IPS-NIHi11 (cell line): ENCODE measurements at places on chromosomes 2 and 18.

DNA sequence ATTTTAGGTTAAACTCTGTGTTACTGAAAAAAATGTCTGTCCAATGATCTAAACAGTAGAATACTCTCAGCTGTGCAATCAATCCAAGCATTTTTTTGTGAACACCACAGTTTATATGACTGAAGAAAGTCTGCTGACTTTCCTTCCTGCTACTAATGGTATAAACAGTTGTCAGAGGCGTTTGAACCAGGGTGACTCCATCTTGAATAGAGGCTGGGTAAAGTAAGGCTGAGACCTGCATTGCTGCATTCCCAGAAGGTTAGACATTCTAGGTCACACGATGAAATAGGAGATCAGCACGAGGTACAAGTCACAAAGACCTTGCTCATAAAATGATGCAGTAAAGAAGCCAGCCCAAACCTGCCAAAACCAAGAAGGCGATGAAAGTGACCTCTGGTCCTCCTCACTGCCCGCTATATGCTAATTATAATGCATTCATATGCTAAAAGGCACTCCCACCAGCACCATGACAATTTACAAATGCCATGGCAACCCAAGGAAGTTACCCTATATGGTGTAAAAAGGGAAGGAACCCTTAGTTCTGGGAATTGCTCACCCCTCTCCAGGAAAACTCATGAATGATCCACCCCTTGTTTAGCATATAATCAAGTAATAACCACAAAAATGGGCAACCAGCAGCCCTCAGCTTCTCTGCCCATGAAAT lies 31.3 kb downstream of the POU3F3 start:
- DNase-seq = no peak

- no peak for DNase-seq
Measured at GRCh38 chr2:108253106-108253505, 13.3 kb downstream of the SULT1C3 start.

- DNase-seq = no peak
Measured at GRCh38 chr2:100539221-100539620, 23.6 kb upstream of the PDCL3 start.

DNA sequence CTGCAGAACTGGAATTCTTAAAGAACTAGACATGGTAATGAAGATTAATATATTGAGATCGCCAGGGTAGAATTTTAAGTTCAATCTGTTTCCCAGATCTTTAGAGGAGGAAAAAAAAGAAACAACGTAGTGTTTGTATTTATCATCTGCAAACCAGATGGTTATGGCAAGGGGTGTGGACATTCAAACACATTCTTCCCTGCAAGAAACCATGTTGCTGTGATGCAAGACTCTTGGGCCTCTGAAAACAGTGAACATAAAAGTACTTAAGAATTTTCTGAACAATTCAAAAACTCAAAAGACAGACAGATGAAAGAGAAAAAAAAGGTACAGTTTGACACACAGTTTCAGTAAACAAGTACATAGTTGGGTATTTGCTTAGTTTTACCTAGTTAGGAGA lies 35.6 kb downstream of the COL5A2 start:
- no peak for DNase-seq

GRCh38 chr2:48258481-48259149 lies 271.3 kb upstream of the STON1 start:
- DNase-seq = no peak

DNA sequence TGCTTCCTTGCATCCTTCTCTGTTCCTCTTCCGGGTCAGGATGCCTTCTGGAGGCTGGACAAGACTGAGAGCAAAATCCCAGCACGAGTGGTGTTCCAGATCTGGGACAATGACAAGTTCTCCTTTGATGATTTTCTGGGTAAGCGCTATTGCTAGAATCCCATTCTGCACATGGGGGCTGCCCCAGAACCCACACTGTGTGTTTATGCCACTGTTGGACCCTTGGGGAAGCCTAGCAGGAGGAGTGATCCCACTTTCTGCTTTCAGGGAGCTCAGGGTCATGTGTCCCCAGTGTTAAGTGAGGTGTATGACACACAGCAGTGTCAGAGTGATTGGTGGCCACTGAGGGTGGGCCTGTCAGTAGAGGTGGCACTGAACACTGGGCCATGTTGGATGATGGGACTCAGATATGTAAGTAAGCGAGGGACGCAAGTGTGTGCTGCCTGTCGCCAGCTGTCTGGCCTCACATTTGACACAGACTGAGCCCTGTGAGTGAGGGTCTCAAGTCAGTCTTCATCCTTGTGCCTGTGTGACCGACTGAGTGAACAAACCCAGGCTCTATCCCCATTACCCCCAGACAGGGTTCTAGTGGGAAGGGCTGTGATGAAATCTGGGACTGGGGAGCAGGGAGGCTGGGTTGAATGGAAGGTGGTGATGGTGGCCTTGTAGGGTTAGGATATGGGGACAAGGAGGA lies 220.9 kb downstream of the DYSF start:
- DNase-seq = no peak

- DNase-seq = no peak
Measured at GRCh38 chr2:175931805-175932204, 70.3 kb downstream of the LNPK start.

- no peak for DNase-seq
Measured at GRCh38 chr2:189203177-189203799, 23.7 kb upstream of the COL5A2 start.

GRCh38 chr2:19700861-19701585 lies 200.8 kb downstream of the TTC32 start:
- no peak for DNase-seq

GRCh38 chr18:73645160-73645715 lies 502.4 kb downstream of the FBXO15 start:
- no peak for DNase-seq

DNA sequence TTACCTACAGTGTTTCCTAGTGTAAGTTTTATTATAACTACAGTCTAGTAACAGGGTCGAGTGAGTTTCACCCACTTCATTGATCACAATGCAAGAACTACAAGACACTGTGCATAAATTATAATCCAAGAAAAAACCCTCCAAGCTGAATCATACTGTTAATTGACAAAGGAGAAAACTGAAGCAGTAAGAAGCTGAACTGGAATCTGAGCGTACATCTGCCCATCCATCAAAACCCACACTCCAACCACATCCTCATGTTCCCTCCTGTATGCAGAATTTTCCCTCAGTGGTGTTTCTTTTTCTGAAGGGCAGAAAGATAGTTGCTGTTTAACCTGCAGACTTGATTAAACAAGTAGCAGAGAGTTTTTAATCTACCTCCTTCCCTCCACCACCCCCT lies 49.5 kb upstream of the KIDINS220 start:
- DNase-seq = no peak

DNA sequence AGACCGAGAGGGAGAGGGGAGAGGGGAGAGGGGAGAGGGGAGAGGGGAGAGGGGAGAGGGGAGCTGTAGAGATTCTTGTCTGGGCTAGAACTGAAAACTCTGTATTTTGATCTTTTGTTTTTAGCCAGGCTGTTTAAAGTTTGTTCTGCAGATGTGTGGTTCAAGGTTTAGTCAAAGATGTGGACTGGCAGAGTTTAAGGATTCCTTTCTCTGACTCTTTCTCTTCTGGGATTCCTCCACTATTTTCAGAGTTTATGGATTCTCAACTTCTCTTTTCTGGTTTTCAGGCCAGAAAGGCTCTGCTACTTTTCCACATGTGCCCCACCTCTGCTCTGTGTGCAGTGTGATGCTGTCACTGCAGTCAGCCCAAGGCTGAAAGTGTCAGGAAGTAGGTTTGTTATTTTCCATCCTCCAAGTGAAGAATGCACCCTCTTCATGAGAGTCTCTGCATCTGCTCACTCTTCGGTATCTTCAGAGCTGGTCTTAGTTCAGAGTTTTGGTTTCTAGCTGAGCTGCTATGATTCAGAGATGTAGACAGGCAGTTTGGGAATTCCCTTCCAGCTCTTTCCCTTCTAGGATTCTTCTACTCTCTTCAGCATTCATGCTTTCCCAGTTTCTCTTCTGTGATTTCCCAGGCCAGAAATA lies 130.9 kb upstream of the SMAD7 start:
- DNase-seq = no peak

- no peak for DNase-seq
Measured at GRCh38 chr18:23422751-23423418, 30.2 kb upstream of the RIOK3 start.

DNA sequence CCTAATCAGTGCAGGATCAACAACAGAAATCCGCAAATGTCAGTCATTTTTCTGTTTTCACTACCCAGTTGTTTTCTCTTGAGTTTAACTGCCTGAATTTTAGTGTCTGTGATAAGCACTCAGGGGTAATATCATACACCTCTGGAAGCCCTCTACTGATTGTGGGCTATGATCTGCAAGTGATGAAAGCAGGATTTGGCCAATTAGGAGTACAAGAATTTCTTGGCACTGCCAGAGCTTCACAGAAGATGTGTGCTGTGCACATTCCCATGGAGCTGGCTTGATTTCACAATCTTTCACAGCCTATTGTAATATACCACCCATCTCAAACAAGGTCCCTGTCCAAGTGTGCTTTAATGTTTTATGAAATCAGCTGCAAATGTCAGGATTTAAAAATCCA lies 27.3 kb upstream of the TDRD15 start:
- DNase-seq = no peak

DNA sequence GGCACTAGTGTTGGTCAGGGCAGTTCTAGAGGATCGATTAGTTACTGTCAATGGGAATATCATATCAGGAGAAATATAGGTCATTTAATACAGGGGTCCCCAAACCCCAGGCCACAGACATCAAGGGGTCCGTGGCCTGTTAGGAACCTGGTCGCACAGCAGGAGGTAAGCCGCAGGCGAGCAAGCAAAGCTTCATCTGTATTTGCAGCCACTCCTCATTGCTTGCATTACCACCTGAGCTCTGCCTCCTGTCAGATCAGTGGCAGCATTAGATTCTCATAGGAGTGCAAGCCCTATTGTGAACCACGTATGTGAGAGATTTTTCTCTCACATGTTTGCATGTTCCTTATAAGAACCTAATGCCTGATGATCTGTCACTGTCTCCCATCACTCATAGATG lies 81.9 kb downstream of the DSC3 start:
- DNase-seq = no peak

- DNase-seq = peak; percentile 51
Measured at GRCh38 chr2:136448432-136448831, 316.9 kb upstream of the THSD7B start.

- DNase-seq = no peak
Measured at GRCh38 chr18:39346916-39347315, 1781.3 kb upstream of the CELF4 start.

DNA sequence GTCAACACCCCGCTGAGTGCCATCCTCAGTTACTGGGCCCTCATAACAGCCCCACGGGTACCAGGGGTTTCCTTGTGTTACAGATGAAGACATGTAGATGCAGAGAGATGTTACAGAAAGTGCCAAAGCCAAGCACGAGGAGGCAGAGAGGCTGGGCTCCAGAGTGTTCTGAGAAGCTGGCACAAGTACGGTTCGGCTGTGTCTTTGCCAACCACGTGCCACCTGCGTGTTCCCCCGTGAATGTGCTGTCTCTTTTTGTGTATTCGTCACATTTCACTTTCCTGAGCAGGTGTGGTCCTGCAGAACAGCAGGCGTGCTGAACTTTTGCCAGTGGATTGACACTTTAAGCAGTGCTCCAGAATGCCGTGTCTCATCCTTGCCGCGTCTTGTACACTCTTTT lies 124.6 kb downstream of the NCK2 start:
- DNase-seq = no peak

GRCh38 chr2:198135481-198135934 lies 331.1 kb downstream of the PLCL1 start:
- DNase-seq = no peak

DNA sequence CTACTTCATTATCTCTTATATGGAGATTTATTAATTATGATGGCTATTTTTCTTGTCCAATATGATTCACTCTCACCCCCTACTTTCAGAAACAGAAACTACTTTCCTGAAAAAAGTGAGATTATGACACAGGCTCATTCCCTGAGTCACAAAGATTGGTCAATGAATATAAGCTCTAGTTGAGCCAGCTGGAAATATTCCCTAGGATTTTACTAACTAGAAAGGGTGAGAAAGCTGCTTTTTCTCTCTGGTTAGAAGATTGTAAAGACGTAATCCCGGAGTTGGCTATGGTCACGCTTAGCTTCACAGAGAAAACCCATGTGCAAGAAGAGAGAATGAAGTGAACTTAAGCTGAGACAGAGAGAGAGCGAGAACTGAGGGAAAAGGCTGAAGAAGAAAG lies 223.7 kb upstream of the SMAD7 start:
- DNase-seq = no peak

GRCh38 chr18:79329786-79330185 lies 65.9 kb upstream of the NFATC1 start:
- no peak for DNase-seq

GRCh38 chr18:10258836-10259474 lies 195.5 kb upstream of the APCDD1 start:
- no peak for DNase-seq
